ENCODE measurements at places on chromosomes 4 and X.

GRCh38 chr4:89539797-89540711 lies 232.5 kb upstream of the GPRIN3 start:
- no peak for DNase-seq

DNA sequence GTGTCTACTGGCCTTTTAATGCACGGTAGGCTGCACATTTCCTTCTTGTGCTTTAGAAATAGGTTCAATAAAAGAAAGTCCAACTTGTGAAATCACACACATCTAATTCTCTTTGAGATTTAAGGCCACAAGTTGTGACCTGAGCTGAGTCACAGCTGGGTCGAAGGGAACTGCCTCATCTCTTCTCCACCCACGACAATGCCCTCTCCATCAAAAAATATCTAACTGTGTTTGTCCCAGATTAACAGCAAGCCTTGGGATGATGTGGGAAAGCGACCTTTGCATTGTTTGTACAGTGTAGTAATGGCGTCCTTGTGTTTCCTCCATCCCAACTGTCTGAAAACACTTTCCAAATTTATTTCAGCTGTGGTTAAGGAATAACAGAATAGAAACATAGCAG lies 168.9 kb downstream of the AMELX start:
- no peak for DNase-seq

DNA sequence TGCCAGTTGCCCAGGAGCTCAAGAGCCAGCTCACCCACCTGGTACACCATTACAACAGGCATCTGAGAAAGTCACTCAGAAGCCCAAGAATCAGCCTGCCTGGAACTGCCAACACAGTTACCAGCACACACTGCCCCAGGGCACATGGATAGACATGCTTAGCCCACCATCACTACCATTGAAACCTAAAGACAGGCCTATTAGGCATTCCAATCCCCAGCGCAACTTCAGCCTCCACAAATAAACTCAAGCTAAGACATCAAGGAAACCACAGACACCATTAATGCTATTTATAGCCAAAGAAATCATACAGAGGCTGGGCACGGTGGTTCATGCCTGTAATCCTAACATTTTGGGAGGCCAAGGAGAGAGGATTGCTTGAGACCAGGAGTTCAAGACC lies 42.3 kb downstream of the ATRX start:
- no peak for DNase-seq

DNA sequence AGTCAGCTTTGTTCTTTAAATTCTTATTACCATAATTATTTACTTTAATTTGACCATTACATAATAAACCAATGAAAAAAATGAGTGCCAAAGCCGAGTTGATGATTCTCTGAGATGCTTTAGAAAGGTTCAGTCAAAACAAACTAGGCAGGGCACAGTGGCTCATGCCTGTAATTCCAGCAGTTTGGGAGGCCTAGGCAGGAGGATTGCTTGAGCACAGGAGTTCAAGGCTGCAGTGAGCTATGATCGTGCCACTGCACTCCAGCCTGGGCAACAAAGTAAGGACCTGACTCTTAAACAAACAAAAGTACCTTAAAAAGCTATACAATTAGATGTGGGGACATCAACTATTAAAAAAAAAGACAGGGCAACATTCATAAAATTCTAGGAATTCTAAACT lies 75.0 kb downstream of the AFAP1 start:
- DNase-seq: no peak

DNA sequence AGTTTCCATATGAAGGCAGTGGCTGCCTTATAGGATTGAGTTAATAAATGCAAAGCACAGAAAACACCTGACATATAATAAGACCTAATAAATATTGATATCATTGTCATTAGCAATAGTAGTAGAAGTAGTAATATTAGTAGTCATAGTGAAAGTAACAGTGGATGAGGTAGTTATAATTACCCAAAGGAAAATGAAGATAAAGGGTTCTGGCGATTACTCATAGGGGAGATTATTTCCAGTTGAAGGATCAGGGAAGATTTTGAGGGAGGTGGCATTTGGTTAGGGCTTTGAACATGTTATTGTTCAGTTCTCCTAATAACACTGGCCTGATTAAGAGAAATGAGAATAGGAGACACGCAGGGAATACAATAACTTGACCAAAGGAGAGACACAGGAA lies 131.9 kb upstream of the GPRIN3 start:
- no peak for DNase-seq

GRCh38 chr4:5712931-5713330 lies 1.9 kb downstream of the EVC start:
- no peak for DNase-seq

DNA sequence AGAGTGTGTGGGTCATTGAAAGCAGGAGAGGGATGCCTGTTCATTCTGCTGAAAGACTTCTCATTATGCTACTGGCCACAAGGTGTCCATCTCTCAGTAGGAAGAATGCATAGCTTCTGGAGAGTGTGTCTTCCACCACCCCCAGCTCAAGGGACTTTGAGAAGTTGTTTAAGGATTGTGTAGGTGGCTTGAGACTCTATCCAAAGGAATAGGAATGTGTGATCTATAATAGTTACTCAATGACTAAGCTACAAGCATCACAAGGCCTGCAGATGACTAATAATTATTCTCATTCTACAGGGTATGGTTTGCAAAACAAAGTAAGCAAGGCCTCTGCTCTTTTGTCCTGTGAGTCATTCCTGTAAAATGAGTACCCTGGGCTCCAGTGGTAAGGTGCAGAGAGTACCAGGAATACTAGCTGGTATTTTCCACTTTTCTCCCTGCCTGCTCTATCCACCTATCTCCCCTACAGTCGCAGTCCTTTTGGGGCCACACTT lies 279.8 kb upstream of the BOD1L1 start:
- peak; percentile 65 for DNase-seq

DNA sequence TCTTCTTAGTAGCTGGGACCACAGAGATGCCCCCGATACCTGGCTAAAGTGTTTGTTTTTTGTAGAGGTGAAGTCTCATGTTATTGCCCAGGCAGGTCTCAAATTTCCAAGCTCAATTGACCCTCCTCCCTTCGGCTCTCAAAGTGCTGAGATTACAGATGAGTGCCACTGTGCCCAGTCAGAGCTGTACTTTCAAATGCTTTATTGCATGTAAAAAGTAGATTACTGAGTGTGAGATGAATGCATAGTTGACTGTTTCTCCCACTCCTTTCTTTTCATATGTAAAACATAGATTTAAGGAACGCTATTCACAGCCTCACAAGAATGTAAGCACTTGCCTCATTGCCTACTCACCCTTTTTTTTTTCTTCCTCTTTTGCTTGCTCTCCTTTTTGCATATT lies 984.4 kb upstream of the PABPC4L start:
- no peak for DNase-seq

DNA sequence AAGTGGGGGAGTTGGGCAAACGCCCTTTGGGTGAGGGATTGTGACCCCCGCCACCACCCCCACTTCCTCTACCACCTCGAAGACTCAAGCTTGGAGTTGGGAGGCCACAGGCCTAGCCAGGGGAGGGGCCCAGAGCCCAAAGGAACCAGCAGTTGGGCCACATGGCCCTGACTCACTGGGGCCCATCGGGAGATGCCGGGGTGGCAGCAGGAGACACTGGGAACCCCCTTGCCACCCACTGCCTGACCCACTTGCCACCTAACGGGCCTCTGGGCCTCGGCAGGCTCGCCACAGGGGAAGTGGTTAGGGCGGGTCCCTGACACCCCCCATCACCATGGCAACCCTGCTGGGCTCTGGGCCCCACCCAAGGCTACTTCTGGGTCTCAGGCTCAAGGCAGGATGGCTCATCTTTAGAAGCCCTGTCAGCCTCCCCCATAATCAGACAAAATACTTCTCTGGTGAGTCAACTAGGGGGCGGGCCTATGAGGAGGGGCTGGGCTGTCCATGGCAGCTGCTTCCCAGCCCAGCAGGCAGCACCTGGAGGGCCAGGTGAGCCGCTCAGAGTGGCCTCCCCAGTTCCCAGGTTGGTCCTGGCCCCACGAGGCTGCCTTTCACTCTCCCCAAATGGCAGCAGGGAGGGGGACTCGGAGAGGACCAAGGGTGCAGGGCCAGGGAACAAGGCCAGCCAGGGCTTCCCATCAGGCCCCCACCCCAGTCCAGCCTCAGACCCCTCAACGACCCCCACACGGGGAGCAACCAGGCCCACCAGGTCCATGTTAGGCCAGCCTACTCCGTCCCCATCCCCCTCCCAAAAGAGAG lies 5.6 kb downstream of the FLNA start:
- peak; percentile 97 for DNase-seq

DNA sequence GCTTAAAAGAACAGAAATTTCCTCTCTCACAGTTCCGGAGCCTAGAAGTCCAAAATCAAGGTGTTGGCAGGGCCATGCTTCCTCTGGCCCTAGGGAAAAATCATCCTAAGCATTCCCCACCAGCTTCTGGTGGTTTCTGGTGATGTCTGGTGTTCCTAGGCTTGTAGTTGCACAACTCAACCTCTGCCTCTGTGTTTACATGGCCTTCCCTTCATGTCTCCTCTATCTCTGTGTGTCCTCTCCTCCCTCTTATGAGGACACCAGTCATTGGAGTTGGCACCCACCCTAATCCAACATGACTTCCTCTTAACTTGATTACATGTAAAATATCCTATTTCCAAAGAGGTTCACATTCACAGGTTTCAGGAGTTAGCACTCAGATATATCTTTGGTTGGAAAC lies 15.4 kb downstream of the LRP2BP start:
- peak; percentile 14 for DNase-seq

DNA sequence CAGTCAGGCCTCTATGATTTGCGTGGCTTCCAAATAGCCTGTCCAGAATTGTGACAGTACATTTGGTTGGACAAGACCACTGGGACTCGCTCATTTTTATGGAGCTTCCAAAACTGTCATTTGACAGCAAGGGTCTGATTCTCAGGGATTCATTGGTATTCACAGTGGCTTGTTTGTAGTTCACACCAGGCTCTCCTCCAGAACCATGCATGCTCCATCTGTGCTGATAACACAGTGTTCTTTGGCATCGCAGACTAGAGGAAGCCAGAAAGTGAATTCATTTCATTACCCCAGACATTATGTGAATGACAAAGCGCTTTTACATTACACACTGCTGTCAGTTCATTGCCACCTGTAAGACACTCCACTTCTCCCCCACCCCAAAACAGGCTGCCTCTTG lies 208.3 kb downstream of the ARHGAP10 start:
- DNase-seq: no peak

DNA sequence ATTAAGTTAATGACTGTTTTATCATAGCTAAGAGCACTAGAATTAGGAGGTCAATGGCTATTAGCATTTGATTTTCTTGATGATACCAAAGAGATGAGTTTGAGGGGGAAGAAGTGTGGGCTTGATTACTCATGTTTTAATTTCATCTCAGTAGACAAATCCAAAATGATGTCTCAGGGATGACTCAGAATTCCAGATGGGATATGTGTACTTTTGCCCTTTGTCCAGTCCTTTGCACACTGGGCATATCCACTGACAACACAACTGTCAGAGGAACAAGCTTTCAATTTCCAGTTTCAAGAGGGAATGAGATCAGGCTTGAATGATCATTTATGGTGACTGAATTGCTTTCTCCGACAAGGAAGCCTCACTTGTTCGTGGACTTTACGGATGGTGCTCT lies 325.3 kb upstream of the FTHL17 start:
- DNase-seq: no peak

DNA sequence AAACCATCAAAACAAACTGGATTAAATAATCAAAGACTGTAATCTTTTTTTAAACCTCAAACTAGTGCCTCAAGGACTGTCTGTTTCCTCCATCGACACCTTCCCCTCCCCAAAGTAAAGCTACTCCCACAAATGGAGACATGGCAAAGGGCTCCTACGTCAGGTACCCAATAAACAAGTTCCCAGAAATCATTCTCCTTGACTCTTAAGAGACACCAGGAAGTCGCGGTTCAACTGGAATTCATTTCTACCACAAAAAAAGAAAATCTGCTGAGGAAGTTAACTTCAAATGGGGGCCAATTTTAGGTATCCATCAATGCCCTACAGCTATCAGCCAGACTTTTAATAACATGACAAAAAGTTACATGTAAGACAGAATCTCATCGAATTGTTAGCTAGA lies 2.5 kb downstream of the RPS4X start:
- DNase-seq: no peak

- no peak for DNase-seq
These were observed 566 bp upstream of the LIMCH1 start for GRCh38 chr4:41537292-41537890.

DNA sequence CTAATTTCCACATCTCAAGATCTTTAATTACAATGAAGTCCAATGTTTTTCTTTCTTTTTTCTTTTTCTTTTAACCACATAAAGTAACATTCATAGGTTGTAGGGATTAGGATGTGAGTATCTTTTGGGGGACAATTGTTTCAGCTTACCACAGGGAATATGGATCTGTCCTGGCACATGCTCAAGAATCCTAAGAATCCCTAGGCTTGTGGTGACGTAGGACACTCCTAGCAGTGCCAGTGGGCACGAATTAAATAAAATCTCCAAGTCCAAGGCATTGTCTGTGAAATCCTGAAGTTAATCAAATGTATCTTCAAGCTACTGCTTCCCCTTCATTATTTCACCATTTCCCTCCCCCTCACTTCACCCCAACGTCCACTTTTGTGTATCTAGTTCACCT lies 2.6 kb upstream of the LAS1L start:
- DNase-seq: no peak

- no peak for DNase-seq
These were observed 19.3 kb downstream of the NOA1 start for GRCh38 chr4:56958111-56958517.

GRCh38 chr4:140856621-140857062 lies 100.5 kb upstream of the TBC1D9 start:
- DNase-seq: peak; percentile 63

- DNase-seq: no peak
These were observed 969.3 kb upstream of the FTHL17 start for GRCh38 chrX:32041181-32041580.

DNA sequence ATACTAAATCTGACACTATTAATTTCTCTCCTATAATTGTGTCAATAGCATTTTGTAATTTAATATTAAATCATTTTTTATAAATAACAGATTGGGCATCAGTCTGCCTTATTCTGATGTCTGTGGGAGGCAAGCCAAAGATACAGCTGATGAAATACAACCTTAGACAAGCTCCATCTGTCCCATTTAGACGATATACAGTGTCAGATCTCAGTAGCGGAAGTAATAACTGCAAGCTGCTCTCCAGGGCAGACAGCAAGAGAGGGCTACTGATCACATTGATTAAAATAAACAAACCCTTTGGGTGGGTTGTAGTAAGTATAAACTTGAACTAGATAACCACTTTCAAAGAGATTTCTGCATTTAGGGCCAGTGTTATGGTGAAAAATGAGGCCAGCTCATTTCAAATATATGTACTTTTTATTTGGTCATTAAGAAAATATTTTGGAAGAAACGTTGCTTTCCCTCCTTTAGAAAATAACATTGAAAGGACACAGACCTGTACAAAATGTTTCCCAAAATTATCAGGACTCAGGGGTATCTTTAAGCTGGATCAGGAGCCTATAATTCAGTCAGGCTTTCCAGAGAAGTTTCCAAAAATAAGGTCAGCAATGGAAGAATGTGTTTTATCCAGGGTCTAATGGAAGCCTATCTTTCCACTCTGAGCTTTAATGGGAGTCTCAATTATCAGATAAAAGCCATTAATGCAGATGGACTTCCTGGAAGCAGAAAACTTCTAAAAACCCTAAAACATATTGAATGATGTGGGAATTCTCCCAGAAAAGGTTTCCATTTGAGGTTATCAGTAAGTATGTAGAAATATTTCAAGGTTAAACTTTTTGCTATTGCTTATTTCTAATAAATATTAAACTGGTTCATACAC lies 1028.8 kb upstream of the IGFBP7 start:
- no peak for DNase-seq

- no peak for DNase-seq
These were observed 111.3 kb upstream of the ATP8A1 start for GRCh38 chr4:42768125-42768748.

Measured in SW480 (cell line).